ENCODE measurements at places on chromosomes 11 and 22.

- no peak for DNase-seq
These were observed 1.7 kb downstream of the TIMP3 start for GRCh38 chr22:32803020-32803737.

DNA sequence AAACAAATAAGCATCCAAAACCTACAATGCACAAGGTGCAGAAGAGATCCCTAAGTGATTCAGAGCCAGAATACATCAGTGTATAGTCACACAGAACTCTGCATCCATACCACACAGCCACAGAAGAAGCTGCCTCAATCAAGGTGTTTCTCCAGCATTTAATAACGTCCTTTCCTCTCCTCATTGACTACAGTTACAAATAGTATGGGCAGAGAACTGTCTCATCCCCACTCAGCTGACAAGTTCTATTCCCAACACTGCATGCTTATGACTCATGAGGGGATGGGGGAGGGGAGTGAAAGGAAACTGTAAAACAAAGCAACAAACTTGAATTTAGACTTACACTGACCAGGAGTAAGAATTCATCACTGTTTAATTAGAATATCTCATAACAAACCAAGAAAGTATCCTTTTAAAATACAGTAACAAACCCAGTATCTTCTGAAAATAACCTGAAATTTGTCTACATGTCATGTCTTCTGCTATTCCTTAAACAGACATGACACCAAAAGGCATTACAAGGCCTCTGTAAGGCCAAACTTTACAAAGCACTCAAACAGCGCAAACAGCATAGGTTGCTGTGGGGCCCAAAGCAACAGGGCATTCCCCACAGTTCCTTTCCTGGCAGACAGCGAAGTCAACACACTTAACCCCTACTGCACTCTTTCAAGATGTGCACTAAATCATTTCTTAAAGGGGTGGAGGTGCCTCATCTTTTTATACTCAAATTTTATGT lies 29.3 kb downstream of the CELF1 start:
- no peak for DNase-seq

- no peak for DNase-seq
These were observed 29.8 kb upstream of the BMAL1 start for GRCh38 chr11:13247606-13248296.

- DNase-seq = peak; percentile 69
These were observed 12.9 kb downstream of the TSPAN32 start for GRCh38 chr11:2314525-2315394.

All from hippocampal formation (tissue), 2 donors.